ENCODE measurements at places on chromosomes 3 and 15.

GRCh38 chr15:83978588-83978987, 257.0 kb upstream of the GOLGA6L4 start:
- no peak for DNase-seq

DNA sequence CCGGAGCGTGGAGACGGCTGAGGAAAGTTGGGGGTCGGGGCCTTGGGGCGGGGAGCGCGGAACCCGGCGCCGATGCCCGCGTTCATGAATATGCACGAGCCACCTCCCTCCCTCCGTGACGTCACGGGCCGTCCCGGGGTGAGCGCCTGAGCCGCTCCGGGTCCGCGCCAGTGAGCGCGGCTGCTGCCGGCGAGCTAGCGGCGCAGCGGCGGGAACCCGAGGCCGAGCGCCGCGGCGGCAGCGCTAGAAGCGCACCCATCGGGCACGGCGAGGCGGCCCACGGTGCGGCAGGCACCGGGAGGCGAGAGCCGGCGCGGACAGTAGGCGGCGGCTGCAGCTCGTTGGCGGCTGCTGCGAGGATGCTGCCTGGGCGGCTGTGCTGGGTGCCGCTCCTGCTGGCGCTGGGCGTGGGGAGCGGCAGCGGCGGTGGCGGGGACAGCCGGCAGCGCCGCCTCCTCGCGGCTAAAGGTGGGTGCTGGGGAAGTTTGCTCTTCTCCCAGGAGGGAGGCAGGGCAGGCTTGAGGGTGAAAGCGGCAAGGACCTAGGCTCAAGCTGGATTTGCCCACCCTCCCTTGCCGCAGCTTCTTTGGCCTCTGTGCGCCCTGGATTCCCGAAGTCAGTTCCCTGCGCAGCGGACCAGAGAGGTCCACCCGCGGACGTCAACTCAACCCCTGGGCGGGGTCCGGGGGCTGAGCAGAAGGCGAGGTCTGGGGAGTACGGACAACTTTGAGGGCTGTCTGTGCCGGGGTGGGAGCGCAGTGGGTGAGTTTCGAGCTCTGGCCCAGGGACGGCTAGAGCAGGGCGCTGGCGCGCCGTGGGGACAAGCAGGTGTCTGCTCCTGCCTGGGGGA, at the start of gene CLSTN2:
CLSTN2 (plus strand) TSS at position 170 of the 850 bp plus-strand sequence.
- DNase-seq: peak; percentile 70

- no peak for DNase-seq
These were observed 13.1 kb downstream of the MRPL47 start for GRCh38 chr3:179591313-179591712.

- no peak for DNase-seq
These were observed 8.4 kb downstream of the TMEM40 start for GRCh38 chr3:12750658-12751071.

DNA sequence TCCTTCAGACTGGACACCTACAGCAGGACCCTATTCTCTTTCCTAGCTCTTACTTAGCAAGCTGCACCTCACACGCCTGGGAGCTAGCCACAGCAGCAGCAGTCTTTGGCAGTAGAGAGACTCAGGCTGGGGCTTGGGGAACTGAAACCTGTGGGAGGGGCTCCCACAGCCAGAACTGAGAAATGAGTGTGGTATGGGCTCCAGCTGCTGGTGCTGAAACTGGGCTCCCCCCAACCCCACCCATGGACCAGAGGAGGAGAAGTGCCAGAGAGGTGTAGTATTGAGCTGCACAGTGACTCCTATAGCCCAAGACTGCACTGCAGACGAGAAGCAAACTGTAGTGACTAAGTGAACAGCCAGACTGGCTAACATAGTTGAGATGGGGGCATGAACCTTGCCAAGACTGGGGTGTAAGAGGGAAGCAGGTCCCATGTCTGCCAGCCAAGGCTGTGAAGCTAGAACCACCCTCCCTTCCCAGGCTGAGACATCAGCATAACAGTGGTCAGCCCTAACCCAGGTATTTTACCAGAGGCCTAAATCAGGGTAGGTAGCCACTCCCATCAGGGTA, 62.5 kb downstream of the MYO5A start:
- no peak for DNase-seq

- no peak for DNase-seq
These were observed 123.0 kb upstream of the STAC start for GRCh38 chr3:36257158-36257852.

GRCh38 chr3:10667269-10667668, 148.8 kb upstream of the SLC6A11 start:
- no peak for DNase-seq

DNA sequence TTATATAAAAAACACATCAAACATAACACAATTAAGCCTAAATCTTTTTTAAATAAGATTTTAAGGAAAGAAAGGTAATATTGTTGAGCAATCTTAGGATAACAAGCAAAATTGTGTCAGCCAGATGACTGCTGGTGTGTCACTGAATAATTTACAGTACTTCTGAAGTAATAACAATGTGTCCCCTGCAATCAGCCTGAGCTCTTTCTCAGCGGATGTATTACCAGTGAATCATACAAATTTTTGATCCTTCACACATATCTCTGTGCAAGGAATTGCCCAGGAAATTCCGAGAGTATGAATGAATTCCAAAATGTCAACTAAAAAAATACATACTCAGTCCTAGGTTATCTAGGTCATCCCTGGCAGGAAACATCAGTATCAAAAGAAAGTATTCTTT, 76.6 kb upstream of the PTX3 start:
- no peak for DNase-seq

- no peak for DNase-seq
These were observed 42.5 kb downstream of the ZNF445 start for GRCh38 chr3:44434834-44435510.

DNA sequence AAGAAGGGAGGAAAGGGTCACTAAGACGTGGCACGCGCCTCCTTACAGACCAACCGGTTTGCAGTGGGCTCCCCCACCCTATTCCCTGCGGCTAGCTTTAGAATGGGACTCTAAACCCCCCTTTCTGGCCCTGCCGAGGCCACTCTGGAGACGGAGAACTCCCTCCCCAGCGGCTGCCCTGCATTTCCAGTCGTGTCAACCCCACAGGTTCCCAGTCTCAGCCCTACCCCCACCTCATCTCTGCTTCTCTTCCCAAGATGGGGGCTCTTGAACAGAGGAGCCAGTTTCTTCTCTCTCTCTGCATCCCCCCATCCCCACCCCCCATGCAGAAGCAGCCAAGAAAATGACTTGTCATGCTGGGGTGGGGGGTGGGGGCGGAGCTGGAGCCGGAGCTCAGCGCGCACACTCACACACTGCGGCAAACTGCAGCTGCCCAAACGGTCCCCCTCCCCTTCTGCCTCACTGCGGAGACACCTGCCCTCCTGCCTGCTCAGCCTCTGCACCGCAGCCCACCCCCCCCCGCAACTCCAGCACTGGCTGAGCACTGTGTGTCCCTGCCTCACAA, 871 bp downstream of the MAP1A start:
- peak; percentile 46 for DNase-seq

- DNase-seq: no peak
These were observed 201.8 kb upstream of the KCNH8 start for GRCh38 chr3:18946524-18946923.

DNA sequence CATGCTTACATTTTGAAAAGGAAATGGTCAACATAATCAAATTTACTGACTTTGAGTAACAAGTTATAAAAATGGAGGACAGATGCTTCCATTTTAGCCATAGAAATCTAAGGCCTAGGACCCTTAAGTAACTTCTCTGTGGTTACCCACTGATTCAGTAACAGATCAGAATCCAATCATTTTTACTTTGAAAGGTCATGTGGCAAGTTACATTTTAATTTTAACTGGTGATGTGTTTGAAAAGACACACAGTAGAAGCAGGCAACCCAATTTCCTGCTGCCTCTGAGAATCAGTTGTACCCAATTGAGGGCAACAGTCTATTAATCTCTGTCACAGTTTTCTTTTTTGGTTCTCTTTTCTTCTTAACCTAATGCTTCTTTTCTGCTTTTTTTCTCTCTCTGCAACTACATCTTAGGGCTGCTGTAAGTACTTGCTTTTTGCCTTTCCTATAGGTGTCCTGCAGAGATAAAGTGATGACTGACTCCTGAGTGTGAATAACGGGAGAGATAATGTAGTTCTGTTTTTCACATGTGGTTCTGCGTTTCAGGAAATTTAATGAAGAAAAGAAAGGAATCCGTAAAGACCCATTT, 3.3 kb downstream of the ZWILCH start:
- DNase-seq: no peak

DNA sequence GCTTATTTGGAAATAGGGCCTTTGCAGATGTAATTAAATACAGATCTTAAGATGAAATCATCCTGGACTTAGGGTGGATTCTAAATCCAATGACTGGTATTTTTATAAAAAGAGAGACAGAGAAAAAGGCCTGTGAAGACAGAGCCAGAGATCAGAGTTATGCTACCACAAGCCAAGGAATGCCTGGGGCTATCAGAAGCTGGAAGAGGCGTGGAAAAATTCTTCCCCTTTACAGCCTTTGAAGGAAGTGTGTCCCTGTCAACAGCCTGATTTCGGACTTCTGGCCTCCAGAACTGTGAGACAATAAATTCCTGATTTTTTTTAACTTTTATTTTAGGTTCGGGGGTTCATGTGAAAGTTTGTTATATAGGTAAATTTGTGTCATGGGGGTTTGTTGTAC, 154.1 kb upstream of the CADPS start:
- DNase-seq: no peak

DNA sequence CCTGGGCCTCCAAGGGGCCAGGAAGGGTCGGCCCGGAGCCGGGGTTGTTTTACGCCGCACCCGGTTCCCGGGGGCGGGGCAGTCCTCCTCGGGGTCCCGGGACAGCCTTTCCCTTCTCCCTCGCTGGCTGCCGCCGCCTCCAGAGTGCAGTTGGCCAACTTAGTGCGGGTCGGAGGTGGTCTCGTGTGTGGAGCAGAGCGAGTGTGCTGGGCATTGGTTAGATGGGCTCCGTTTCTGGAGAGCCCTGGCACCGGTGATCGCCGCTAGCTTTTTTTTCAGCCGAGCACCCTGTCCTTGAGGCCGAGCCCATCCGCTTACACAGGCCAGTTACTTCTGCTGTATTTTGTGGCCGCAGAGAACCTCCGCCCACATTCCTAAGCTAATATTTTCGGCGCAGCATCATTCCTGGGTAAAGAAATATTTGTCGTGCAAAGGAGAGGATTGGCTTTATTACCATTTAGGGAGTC, 585 bp downstream of the KIF23 start:
- DNase-seq: peak; percentile 32

GRCh38 chr15:60340207-60340921, 57.4 kb downstream of the ANXA2 start:
- DNase-seq: no peak

GRCh38 chr3:103195216-103195615, 760.4 kb downstream of the ZPLD1 start:
- no peak for DNase-seq

- no peak for DNase-seq
These were observed 42.2 kb upstream of the MRPS22 start for GRCh38 chr3:139301654-139302053.

GRCh38 chr3:181432992-181433391, 278.7 kb upstream of the SOX2 start:
- no peak for DNase-seq

DNA sequence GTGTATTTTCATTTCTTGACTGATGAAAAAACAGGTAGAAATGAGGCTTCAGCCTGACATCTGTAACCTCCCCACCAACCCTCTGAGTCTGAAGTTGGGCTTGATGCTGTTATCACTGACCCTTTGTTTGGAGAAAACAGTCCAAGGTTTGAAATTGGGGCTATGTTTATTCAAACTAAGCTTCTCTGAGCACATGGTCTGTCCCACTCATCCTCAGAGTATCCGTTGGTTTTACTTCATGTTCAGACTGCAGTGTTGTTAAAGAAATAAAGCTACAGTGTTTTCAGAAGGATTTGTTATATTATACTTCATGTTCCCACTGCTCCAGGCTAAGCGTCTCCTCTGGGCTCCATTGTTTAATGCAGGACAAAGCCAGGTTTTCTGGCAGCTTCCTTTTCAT, 6.0 kb downstream of the MAPKBP1 start:
- no peak for DNase-seq

GRCh38 chr3:131505421-131505820, 2.6 kb upstream of the MRPL3 start:
- no peak for DNase-seq

GRCh38 chr3:8325306-8325705, 176.3 kb upstream of the LMCD1 start:
- no peak for DNase-seq

DNA sequence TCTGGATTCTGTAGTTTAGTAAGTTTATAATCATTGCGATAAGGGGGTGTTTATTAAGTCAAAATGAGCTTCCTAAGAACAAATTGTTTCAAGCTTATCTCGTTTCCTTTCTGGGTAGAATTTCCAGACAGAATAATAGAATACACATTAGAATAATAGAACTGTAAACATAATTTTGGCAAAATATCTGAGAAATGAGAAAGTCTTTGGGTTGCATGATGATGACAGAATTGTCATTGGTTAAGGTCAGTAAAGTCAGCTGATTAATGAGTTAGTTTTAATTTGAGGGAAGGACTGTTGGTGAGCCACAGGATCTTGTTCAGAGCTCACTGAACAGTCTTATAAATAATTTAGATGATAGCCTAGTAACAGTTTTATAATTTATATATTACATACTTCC, 10.2 kb downstream of the EIF2A start:
- no peak for DNase-seq

GRCh38 chr3:9503283-9503682, 50.3 kb downstream of the LHFPL4 start:
- DNase-seq: peak; percentile 21

DNA sequence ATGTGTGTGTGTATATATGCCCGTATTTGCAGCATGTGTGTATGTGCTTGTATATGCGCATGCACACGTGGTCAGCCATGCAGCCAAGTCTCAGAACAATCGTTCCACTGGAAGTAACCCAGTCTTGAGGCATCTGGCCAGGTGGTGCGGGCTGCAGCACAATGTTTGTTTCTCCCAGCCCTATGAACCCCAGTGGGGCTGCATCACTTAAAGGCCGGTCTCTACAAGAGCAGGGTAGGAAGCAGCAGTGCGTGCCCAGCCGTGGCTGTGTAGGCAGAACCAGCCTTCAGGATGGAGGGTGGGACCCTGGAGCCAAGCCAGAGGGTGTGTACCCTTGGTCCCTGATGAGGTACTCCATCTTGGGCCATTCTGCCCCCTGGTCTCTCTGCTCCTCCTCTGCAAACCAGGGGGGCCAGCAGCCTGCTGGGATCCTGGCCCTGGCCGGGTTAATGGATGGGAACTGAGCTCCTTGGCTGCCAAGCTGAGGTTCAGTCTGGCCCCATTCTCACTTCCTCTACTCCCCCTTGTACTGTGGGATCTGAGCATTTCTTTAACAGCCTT, 11.8 kb downstream of the KLF13 start:
- peak; percentile 11 for DNase-seq

GRCh38 chr3:14810070-14810791, 8.5 kb upstream of the FGD5 start:
- DNase-seq: no peak

DNA sequence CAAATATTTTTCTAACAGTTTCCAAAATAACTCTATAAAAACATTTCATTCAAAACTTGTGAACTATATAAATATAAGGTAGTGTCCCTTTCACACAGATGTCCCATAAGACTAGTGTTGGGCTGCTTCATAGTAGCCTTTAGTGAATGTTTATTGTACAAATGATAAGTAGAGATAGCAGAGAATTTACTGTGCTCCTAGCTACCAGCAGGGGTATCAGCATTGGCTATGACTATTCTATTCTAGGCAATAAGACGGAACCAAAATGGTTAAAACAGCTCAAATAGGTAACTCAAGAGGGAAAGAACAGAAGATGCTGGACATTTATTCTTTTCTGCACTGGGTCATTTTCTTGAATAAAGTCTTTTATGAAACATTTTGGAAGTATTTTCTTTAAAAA, 22.6 kb downstream of the SERPINI2 start:
- no peak for DNase-seq

All from DMS79 treated with DMSO at 0.1 percent for 48 hours (cell line).